ENCODE measurements at places on chromosomes 2 and 18.
A peak's percentile ranks its signal among the peaks of the same experiment; 100 is the strongest.

GRCh38 chr2:30029804-30030203 is 108.4 kb upstream of the ALK start:
- DNase-seq = no peak

DNA sequence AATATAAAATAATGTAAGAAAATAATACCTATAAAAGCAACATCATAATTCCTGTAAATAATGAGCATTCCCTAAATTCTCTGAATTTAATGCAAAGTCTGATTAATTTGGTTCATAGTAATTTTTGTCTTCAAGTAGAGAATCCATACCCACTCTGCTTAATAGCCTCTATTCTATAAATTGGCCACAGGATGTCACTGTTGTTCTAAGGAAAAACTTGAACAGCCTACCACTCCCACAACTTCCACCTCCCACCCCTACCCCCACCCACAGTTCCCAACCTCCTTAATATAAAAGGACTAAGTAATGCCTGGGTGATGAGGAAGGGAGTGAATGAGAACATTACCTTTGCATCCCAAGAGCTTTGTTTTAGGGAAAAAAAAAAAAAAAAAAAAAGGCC is 27.2 kb upstream of the BBS5 start:
- DNase-seq = peak; percentile 13

GRCh38 chr2:159075727-159076126 is 107.3 kb downstream of the TANC1 start:
- no peak for DNase-seq

DNA sequence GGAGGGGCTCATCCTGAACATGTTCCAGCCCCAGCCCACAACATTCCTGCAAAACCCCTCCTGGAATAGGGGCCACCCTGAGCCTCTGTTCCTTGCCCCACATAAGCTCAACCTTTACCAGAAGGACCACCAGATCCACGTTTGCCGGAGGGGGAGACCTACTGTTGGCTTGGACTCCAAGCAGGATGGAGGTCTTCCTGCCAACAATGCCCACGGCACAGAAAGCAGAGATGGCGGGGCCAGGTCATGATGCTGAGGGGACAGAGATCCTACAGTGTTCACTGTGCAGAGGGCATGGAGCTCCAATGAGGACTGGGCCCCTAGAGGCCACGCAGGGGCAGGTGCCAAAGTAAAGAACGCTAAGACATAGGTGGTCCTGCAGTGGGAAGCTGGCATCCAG is 98.5 kb upstream of the RAB6C start:
- DNase-seq = no peak

DNA sequence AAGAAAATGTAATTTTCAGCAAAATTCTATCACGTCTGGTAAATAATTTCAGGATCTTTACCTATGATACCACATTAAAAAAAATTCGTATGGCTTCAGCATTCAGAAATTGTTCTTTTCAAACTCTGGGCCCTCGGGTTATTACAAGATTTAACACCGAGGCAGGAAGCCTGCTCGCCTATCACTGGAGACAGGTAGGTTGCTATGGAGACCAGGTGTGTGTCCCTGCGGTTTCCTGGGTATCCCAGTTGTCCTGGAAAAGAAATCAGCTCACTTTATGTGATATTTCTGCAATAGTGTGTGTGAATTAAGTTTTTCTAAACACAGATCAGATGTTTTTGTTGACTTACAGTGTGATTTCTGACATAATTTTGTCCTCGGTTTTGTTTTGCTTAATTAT is 14.2 kb downstream of the HPCAL1 start:
- DNase-seq = no peak

DNA sequence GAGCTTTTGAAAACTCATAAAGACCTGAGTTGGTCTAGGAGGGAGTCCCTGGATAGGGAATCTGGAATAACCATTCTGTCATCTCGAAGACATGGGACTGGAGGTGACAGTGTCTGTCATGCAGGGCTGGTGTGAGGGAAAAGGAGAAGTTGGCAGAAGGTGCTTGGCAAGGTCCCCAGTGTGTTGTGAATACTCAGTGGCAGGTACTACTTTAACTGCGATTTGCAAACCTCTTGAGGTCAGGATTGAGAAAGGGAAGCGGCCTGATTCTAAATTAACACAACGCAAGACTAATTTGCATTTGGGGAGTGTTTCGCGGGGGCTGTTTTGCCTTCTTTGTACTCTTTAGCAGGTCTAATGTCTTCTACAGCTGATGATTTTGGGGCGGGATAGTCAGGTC is 77.0 kb upstream of the TMEM200C start:
- no peak for DNase-seq

- DNase-seq = no peak
Observed at GRCh38 chr2:233053928-233054784, 6.0 kb upstream of the INPP5D start.

DNA sequence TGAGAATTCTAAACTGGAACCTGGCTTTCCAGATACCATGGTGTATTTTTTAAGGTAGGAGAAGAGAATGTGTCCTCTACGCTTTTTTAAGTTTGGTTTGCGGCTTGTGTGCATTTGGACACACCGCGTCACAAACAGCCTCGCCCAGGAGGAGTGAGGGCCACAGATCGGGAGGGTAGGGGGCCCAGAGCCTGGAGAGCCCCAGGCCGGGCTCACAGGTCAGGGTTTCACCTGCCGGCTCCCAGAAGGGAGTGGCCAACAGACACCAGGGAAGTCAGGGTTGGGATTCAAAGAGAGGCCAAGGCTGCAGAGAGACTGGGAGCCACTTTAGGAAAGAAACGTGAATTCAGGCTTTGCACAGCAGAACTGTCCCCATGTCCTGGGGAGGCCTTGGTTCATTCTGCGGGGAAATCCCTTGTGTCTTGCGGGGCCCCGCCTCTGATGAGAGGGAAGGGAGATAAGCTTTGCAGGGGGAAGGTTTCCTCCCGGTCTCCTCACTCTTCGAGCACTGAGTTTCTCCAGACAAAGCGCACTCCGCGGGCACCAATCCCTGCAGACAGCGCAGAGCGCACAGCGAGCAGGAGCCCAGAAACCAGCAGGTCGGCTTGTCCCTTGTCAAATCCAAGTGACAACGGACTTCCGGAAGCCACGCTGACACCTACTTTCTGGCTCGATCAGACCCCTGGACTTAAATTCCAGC is 2.0 kb upstream of the TUBB6 start:
- DNase-seq = no peak

DNA sequence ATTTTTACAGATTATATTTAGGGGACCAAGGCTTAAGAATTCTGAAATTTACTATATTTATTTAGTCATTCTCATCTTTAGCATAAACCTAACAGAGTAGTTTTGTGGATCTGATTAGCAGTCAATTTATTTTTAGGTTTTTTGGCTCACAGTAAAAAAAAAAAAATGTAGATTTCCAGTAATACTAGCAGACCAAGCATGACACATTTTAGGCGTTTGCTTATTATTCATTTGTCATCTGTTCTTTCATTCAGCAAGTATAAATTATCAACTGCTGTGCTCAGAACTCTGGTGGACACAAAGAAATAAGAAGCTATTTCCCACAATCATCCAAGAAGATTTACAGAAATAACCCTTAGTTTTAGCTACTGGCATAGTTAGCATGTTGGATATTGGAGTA is 20.6 kb downstream of the PDE1A start:
- DNase-seq = no peak

DNA sequence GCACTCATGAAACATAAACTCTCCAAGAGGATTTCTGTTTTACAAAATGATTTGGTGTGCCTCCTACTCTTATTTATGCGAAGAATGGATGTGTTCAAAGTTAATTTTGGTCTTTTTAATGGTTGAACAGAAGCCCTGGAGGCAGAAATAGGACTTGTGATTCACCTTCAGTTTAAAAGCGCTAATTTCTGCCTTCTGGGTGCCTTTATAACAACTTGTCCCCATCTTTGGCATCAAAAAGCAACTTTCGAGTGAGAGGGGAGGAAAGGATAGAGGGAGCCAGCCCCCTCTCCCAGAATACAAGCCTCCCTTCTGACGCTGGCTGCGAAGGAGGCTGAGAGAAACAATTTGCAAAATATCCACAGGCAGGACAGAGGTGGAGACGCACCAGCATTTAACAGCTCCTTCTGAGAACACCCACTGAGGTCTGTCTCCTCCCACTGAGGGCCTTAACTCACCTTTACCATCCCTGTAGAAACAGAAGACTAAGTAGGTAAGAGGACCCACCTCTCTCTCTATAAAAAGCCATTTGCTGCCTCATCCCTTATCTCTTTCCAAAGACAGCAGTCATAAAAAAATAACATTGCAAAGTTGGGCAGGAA is 24.3 kb upstream of the BCL11A start:
- DNase-seq = no peak

DNA sequence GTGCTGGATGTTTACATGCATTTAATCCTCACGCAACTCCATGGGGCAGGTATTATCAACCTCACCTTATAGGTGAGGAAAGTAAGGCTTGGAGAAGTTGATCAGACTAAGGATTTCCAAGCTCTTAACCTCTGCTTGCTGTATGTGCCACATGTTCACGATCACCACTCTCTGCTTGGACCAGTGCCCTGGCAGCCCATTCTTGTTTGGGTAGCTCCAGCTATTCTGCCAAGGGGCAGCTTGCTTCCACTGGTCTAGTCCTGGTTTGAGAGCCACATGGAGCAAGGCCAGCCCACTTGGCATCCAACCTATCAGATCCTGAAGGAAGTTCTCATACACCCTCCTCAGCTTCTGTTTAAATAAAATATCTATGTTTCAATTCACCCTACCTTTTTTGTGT is 14.3 kb downstream of the PLB1 start:
- no peak for DNase-seq

GRCh38 chr2:213320604-213321003 is 36.3 kb downstream of the SPAG16 start:
- DNase-seq = no peak

DNA sequence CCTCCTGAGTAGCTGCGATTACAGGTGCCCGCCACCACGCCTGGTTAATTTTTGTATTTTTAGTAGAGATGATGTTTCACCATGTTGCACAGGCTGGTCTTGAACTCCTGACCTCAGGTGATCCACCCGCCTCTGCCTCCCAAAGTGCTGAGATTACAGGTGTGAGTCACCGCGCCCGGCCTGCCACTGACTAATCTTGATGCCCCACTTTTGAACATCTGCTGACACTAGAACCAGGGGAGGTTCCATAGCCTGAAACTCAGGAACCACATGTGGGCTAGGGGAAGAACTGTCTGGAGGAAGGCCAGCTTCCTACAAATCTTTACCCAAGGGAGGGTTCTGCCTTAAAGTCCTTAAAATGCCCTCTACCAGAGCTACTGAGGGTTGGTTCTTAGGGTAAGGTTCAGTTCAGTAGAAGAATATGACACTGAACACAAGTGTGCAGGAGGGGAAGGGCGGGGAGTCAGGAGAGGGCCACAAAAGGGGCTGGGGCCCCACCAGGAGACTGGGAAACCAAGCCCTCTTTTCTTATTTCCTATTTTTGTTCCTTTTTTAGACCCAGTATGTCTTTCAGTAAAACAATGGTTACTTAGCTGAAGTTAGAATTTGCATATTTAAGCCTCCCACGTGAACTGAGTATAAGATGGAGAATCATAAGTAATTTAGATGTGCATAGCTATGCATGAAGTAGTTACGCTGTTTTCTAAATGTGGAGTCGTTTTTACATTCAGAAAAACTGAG is 6.3 kb upstream of the RAB31 start:
- no peak for DNase-seq

DNA sequence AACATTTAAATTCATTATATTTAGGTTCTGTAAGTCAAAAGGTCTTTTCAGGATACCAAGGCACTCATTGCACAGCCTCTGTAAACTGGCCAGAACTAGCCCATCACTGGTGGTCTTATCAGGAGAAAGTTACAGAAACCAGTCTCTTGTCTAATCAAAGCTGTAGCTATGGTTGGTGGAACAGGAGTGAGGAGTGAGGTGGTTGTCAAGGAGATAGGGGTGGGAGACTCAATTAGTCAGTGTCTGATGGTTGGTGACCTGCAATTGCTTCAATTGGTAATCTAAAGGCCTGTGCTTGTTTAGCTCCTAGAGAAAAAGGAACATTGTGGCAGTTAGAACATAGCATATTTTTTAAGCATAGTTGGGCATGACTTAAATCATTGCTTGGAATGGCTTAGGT is 458.6 kb upstream of the CDH2 start:
- no peak for DNase-seq

DNA sequence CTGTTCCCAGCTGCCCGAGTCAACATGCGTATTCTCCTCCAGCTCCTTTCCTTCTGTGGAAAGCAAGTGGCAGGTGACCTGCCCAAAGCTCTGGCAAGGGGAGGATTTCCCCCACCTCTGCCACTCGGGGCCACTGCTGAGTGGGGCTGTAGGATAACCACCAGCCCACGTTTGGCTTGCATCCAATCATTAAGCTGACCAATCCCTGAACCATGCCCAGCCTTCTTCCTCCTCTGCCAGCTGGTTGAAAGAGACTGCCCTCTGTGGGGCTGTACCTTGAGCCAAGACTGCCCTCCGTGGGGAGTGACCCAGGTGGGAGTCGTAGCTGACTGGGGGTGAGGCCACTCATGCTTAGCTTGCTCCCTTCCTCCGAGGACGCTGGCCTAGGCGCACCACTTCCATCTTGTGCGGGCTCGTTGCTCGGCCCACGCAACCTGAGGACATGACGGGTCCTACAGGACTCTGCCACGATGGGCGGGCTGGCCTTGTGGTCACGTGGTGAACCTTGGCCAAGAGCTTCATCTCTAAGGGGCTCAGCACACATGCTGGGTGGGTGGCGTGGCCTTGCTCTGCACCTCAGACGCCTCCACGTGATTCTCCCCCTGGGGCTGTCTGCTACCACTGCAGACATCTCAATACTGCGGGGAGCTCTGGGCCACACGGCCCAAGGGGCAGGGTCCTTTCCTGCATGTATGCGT is 112.1 kb downstream of the NDUFA10 start:
- no peak for DNase-seq

DNA sequence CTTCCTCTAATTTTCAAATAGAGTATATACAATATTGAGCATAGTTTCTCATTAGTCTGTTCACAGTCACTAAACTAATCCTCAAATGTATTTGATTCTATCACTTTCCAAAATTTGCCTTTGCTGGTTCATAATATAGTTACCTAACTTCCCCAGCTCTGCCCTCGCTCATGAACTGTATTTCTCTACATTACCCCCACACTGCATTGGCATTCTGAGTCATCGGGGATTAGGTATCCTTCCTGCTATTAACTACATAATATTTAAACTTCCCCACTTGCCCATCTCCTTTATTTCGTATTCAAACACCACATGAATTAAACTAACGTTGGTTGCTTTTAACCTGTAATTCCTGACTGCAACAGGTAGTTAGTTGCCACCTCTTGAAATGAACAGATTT is 14.8 kb upstream of the CLASP1 start:
- no peak for DNase-seq

- no peak for DNase-seq
Observed at GRCh38 chr2:239288951-239289511, 111.8 kb downstream of the HDAC4 start.

Measured in NCI-H1092 (cell line).